Activated CD8-positive, alpha-beta T cell treated with anti-CD3 and anti-CD28 coated beads for 36 hours (primary cell): ENCODE measurements at places on chromosomes 4 and X. TPM values are rescaled to one million over a fixed set of nuclear protein-coding genes. Genes with fewer than 3 reads are reported as not detected.
A peak's percentile ranks its signal among the peaks of the same experiment; 100 is the strongest.

GRCh38 chrX:13180807-13181206, 136.4 kb upstream of the FAM9C start:
- no peak for DNase-seq
- peaks cover 10% of the 10 kb centered on the region for H3K4me1 ChIP-seq
- H3K27ac ChIP-seq: no peak overlapping the region
- H3K4me3 ChIP-seq: no peak overlapping the region

DNA sequence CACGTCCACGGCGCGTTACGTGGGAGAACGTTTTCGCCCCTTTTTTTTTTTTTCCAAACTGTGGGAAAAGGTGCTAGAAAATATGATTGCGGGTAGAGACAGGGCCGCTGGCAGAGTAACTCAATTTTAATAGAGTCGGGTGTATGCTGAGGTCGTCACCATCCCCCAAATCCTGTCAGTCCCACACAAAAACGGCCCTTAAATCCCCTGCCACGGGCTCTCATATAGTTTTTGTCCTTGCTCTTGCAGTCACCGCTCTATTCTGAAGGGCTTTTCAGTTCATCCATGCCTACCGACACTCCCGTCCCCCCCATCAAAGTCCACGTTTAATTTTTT, 796 bp upstream of the MED14 start:
- H3K4me1 ChIP-seq: peaks cover 40% of the 10 kb centered on the region
- peaks cover 10% of the 10 kb centered on the region for H3K36me3 ChIP-seq
- no peak for DNase-seq
- H3K27ac ChIP-seq: peak overlapping the region; percentile 97
- H3K4me3 ChIP-seq: peak overlapping the region; percentile 81
- no peaks in the 10 kb centered on the region for H3K27me3 ChIP-seq

DNA sequence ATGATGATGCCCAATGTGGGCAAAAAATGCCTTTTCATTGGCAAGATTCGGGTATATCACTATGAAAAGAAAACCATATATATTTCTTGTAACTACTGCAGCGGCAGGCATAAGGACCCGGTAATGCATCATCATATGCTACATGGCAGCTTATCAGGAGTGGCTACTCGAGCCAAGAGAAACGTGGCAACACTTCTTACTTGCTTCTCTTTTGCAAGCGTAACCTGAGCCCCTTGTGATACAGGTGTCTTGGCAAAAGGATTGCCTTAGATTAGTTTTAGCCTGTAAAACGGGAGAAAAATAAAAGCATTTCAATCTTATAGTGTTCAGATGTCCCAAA, 280.3 kb downstream of the SPRY1 start:
- no peak for DNase-seq
- H3K4me1 ChIP-seq: peaks cover 10% of the 10 kb centered on the region
- no peaks in the 10 kb centered on the region for H3K36me3 ChIP-seq

DNA sequence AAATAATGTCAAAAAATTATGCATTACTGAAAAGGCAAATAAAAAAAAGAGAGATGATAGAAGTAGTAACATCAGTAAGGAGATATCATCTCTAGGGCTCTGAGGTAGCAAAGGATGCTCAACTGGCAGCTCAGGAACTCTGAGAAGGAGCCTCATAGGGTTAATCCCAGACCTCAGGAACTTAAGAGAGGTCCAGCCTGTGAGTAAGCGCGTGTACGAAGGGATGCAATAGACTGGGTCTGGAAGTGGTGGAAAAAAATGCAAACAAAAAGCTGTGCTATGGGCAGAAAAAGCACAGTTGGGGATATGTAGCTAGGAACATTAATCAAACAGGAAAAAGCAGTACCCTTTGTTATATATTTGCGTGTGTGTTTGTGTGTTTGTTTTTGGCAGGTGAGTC, 282.0 kb downstream of the GALNTL6 start:
- no peak for DNase-seq
- H3K27me3 ChIP-seq: no peaks in the 10 kb centered on the region
- no peak overlapping the region for H3K4me3 ChIP-seq
- H3K36me3 ChIP-seq: no peaks in the 10 kb centered on the region

DNA sequence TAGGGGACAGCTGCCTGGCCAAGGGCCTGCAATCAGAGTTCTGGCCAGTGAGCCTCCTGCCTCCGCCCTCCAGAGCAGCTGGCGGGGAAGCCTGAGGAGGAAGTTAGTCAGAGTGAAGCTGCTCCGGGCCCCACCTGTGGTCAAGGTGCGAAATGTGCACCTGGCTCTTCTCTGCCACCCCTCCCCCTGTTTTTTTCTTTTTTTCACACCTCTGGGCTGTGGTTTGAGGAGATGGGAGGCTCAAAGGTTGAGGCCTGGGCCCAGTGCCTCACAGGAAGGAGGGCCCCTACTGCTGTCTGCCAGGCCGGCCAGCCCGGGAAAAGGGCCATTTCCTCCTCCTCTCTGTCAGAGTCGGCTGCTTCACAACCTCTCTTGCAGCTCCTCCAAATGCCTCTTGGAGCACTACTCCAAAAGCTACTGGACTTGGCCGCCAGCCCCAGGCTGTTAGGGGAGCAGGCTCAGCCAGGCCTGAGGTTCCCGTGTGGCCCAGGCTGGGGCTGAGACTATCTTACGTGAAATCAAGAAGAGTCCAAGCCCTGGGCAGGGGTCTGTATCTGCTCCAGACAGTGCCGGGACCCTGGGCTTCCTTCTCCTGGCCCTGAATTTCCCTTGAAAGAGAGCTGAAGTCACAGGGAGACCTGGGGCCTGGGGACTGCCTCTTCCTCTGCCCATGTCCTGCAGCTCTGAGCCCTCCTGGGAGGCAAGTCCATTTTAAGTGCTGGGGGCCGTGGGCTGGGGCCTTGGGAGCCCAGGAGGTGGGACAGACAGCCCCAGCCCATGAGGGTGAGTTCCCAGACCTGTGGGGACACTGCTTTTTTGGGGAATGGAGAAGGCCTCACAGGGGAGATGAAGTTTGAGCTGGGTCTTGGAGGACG, 4.5 kb upstream of the CXCR3 start:
- H3K4me3 ChIP-seq: peak overlapping the region; percentile 67
- peaks cover 56% of the 10 kb centered on the region for H3K4me1 ChIP-seq
- no peaks in the 10 kb centered on the region for H3K27me3 ChIP-seq
- DNase-seq: peak; percentile 88
- peaks cover 11% of the 10 kb centered on the region for H3K36me3 ChIP-seq
- peak overlapping the region; percentile 89 for H3K27ac ChIP-seq

The CT55 gene
- not detected for total RNA-seq

The MCF2 gene
- total RNA-seq: 0.59 TPM

The SLIT2 gene
- not detected for total RNA-seq

The GSTCD gene
- 17.5 TPM for total RNA-seq
